Mesenteric fat pad (tissue), 1 donor: ENCODE measurements at places on chromosomes 7 and 10.

DNA sequence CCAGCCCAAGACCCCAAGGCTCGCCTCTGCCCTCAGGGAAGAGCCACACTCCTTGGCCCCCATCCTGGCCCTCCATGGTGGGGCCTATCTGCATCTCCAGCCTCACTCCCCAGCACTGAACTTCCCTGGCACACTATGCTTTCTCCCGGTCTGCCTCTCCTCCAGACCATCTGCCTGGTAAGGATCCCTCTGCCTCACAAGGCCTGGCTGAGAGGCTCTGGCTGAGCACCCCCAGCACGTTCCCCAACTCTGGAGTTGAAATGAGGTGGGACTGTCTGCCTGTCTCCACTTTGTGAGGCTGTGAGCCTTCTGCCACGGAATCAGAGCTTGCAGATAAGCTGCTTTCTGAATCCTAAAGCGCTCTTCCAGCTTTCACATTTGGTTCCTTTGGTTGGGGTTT, 220.7 kb downstream of the TNS3 start:
- DNase-seq: peak; percentile 33

DNA sequence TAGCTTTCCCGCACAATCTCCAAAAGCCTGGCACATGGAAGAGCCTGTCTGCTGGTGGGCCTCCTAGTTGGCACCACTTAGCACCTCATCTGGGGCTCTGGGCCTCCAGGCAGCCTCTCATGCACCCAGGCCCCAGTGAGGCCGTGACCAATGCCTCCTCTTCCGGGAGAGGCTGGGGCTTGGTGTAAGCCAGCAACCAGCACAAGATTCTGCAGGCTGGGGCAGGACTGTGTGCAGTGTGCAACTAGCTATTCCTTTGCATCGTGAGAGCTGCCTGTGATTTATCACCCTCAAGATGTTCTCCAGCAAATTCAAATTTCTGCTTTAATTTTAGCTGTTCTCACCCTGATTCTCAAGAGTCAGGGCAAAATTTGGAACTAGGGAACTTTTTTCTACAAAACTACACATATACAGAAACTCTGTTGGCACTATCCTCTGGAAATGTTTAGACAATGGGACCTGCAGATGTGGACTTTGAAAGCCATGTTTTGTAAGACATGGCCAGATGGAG, 603.7 kb upstream of the MKI67 start:
- DNase-seq: no peak

- DNase-seq: no peak
Measured at GRCh38 chr7:155941688-155942087, 129.4 kb upstream of the SHH start.

DNA sequence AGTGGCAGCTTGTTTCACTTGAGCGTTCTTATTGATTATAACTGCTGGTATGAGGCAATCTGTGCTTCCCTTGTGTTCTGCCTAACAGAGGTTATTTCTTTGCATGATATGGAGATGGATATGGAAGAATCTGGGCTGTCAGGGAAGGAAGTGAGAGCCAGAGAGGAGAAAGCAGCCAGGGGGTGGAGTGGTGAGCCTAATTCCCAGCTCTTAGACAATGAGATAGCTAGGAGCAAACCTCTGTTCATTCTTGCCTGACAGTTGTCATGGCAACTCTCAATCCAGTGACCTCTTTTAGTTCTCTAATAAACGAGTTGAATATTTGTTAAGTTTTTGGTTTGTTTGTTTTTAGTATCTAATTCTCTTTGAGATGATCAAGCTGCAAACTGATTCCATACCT, 214.3 kb downstream of the NRG3 start:
- DNase-seq: no peak

DNA sequence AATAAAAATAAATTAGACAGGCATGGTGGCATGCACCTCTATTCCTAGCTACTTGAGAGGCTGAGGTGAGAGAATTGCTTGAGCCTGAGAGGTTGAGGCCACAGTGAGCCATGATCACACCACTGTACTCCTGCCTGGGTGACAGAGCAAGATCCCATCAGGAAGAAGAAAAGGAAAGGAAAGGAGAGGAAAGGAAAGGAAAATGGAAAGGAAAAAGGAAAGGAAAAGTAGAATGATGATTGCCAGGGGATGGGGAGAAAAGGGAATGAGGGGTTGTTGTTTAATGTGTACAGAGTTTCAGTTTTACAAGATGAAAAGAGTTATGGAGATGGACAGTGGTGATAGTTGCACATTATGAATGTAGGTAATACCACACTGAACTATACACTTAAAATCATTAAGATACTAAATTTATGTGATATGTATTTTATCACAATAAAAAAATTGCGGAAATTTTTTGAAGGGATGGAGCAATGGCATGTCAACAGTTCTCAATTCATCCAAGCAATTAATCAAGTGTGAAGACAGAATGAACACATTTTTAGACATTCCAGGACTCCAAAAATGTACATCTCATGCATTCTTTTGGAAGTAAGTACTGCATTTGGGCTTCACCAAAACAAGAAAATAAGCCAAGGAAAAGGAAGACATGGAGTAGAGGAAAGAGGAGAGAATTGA, 44.3 kb downstream of the IL6 start:
- DNase-seq: no peak

GRCh38 chr10:6114805-6115341, 26.0 kb downstream of the RBM17 start:
- DNase-seq: no peak

GRCh38 chr7:4266270-4267040, 415.6 kb upstream of the FOXK1 start:
- peak; percentile 59 for DNase-seq

DNA sequence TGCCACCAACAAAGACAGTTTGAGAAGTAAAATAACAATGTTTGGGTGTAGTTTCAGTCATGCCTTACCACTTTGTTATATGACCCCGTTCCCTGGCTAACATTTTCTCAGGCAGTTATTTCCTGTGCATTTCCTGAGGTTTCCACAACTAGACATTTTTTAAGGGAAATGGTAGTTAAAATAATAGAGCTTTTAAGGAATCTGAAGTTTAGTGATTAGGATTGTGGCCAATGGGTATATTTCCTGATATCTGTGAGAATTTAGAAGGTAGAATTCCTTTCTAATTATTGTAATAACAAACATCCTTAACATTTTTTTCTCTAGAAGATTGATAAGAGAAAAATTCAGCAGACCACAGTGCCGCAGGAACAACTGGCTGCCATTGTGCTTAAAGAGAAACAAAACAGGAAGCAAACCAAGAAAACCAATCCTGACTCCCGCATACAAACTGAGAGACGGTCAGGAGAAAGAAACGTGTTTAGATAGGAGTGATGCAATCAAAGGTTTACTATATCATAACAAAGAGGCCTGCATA, 193.6 kb downstream of the MBL2 start:
- no peak for DNase-seq

DNA sequence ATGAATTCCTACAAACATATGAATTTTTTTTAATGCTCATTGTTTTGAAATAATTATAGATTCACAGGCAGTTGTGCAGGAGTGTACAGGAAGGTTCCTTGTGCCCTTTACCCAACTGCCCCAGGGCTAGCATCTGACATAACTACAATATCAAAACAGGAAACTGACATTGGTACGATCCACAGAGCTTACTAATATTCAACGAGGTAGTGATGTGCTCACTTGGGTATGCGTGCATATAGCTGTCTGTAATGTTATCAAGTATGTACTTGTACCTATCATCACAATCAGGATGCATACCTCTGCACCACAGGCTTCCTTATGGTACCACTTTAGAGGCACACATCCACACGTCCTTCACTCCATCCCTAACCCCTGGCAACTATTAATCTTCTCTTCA, 68.3 kb downstream of the BMS1 start:
- no peak for DNase-seq

- DNase-seq: no peak
Measured at GRCh38 chr10:45407542-45407941, 33.5 kb downstream of the ALOX5 start.

GRCh38 chr10:86953747-86954680, 3.4 kb downstream of the MMRN2 start:
- DNase-seq: no peak

- no peak for DNase-seq
Measured at GRCh38 chr7:101632641-101633040, 3.5 kb upstream of the MYL10 start.

DNA sequence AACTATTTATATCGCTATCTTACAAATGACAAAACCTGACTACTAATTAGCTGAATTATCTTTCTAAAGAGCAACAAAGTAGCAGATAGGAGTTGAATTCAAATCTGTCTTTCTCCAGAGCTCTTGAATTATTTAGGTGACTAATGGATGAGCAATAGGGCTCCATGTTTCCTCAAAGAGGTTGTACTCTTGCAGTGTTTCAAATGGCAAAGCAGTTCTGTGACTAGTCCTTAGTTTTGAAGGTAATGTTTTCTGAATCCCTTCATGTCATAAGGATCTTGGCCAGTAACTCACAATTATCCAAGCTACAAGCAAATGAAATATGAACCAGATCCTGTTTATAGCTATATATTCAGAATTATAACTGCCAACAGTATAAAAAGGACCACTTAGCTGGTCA, 999.7 kb downstream of the NRG3 start:
- no peak for DNase-seq

DNA sequence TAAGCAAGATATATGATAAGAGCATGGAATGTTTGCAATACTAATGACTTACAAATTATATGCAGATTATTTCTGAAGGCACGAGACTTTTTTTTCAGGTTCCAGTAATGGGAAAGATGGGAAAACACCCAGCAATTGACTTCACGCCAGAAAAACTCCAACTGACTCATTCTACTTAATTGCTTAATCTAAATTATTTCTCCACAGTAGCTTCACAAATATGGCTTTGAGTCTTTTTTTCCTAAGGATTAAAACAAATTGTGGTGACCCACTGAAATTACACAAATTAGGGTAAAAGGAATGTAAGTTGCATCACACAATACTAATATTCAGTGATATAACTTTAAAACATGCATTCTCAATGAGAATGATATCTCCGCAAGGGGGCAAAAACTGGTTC, 138.7 kb downstream of the GNAI1 start:
- no peak for DNase-seq

DNA sequence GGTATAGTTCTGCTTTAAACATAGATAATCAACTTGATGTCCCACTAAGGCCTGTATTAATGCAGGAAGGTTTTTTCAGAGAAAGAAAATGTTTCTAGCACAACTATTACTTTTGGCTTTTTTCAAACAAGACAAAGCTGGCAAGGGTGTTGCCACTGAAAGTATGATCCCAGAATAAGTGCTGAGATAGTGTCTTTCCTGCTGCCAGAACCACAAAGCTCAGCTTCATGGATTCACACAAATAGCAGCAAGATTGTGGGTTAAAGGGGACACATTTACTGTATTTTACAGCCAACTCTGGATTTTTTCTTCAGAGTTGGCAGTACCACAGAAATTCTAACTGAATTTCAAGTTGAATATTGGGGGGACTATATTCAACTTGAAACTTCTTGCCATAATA, 4.3 kb downstream of the NCOA4 start:
- DNase-seq: no peak

DNA sequence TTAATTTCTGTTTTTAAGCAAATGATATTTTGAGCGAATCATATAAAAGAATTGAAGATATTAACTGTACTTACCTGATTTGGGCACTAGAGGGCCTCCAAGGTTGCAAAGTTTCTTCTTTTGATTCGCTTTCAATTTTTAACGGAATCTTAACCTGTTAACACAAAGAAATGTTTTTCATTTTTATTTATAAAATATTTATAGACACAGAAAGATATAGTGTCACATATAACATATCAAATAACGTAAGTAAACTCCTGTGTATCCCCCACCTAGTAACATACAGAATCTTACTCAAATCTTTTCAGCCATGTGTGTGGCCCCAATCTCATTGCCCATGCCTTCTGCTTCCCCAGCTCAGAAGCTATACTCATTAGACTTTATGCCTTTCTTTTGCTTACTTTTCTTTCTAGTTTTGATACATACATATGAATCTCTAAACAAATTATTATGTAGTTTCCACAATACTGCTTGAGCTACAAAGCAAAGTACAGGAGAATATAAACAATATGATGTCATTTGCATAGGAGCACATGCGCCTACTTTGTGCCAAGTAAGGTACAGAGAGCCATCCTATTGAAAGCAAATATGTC, 49.5 kb upstream of the ZPBP start:
- no peak for DNase-seq

DNA sequence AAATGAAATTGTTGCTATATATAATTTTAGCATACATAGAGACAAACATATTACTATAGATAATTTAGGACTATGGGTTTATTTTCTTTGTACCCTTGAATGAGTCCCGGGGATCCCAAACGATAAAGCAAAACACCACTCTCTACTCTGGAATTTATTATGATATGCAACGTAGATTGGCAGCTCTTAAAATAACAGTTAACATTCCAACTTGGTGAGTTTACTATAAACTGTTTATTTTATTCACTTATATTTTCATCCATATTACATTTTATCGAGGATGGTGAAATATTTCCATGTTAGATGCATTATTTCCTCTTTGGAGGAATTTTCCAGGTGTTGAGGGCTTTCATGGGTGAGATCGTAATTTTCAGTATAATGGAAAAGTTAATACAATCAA, 138.7 kb upstream of the DGKB start:
- no peak for DNase-seq

- DNase-seq: no peak
Measured at GRCh38 chr7:72025381-72025960, 386.7 kb downstream of the CALN1 start.

GRCh38 chr7:17546592-17546991, 248.1 kb downstream of the AHR start:
- DNase-seq: no peak

- DNase-seq: no peak
Measured at GRCh38 chr10:122457934-122458333, 3.4 kb upstream of the HTRA1 start.

- DNase-seq: no peak
Measured at GRCh38 chr7:99396418-99397296, 11.7 kb downstream of the PDAP1 start.

- DNase-seq: no peak
Measured at GRCh38 chr7:151248346-151249033, at the start of gene SMARCD3. SMARCD3 (minus strand) TSS chr7:151248694; CDS start chr7:151248562, 132 bp downstream.

GRCh38 chr10:6148251-6148701, 54.5 kb upstream of the PFKFB3 start:
- no peak for DNase-seq

DNA sequence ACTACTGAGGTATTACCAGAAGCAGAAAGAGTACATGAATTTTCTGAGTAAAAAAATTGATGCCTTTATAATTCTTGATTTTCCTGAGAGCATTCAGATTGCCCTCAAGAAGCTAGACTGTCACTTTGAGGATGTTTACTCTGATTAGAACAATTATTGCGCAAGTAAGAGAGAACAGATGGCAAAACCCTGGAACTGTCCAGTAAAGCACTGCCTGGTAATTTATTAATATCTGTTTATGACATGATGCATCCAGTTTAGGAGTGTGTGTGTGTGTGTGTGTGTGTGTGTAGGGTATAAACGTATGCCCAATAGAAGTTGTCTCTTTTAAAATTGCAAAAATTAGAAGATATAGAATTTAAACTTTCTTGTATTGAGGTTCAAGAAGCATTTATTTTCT, 379.7 kb downstream of the PHTF2 start:
- no peak for DNase-seq

- no peak for DNase-seq
Measured at GRCh38 chr7:100860702-100861615, 6.2 kb upstream of the TRIP6 start.

- no peak for DNase-seq
Measured at GRCh38 chr7:22356701-22357310, at the start of gene RAPGEF5. RAPGEF5 (minus strand) TSS chr7:22357154; CDS start chr7:22357060, 94 bp downstream.
